ENCODE measurements at places on chromosomes 2 and 18. TPM values are rescaled to one million over a fixed set of nuclear protein-coding genes. Genes with fewer than 3 reads are reported as not detected.

Gene ERFE
- not detected for total RNA-seq

Gene FOXI3
- not detected for total RNA-seq

DNA sequence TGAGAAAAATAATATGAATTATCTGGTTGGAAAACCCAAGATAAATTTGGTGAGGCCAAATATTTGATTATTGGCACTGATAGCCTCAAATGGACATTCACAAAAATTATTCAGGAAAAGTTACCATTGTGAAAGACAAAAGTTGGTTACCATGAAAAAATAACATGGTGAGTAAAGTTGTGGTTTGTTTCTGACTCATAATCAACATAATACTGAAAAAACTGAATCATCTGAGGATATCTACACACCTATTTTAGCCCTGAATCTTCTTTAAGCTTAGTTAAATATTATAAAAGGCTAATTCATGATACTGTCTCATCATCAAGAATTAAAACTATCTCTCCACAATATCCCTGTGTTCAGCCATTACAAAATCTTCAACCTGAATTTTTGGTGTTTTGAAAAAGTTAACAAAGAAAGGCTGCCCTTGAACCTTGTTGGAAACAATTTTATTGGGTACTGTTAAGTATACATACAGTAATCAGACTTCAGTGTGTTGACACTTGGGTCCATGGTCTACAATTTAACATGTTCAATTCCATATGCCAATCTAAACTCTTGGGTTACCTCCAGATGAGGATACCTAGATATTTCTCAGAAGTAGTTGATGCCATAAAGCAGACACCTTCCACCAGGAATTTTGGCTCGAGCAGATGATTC lies 607.5 kb upstream of the SLC39A10 start:
- DNase-seq, result no peak

- DNase-seq, result no peak
Observed at GRCh38 chr2:159010340-159010739, 41.9 kb downstream of the TANC1 start.

GRCh38 chr2:201219328-201220096 lies 36.6 kb downstream of the CASP10 start:
- no peak for DNase-seq

DNA sequence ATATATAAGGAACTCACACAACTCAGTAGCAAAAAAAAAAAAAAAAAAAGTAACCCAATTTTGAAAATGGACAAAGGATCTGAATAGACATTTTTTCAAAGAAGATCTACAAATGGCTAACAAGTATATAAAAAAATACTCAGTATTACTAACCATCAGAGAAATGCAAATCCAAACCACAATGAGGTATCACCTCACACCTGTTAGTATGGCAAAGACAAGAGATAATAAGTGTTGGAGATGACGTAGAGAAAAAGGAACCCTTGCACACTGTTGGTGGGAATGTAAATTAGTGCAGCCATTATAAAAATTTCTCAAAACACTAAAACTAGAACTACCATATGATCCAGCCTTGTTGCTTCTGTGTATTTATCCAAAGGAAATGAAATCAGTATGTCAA lies 5.8 kb upstream of the CNDP1 start:
- DNase-seq, result no peak
